Fibroblast of skin of left biceps (primary cell): ENCODE measurements at places on chromosomes 7 and 10.

DNA sequence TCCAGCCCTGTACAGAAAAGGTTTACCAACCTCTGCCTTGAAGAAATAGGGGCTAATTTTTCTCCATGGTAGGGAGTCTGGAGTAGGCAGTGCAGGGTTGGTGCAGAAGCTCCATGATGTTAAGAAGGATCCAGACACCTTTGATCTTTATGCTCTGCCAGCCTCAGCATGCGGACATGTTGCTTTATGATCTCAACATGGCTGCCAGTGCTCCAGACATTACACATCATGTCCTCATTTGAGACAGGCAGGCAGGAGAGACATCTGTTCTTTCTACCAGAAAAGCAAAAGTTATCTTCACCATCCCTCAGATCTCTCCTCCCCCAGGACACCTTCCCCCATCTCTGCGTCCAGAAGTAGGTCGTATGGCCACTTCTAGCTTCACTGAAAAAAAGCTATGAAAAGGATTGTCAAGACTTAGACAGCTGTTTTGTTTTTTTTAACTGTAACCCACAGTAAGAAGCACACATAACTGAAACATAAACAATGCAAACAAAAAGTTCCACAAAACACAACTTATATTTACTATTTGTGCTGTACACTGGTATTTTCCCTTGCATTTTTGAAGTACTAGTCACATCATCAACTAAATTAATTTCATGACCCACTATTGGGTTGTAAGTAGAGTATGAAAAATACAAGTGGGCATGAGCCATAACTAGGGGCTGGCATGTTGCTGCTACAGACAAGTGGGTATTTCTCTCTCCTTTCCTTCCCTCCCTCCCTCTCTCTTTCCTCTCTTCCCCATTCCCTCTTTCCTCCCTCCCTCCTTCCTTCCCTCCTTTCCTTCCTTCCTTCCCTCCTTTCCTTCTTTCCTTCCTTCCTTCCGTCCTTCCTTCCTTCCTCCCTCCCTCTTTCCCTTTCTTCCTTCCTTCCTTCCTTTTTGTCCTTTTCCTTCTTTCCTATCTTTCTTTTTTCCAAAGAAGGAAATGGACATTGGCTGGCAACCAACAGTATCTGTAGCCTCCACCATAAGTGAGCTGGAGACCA lies 2.6 kb upstream of the RASSF4 start:
- no peak for DNase-seq

DNA sequence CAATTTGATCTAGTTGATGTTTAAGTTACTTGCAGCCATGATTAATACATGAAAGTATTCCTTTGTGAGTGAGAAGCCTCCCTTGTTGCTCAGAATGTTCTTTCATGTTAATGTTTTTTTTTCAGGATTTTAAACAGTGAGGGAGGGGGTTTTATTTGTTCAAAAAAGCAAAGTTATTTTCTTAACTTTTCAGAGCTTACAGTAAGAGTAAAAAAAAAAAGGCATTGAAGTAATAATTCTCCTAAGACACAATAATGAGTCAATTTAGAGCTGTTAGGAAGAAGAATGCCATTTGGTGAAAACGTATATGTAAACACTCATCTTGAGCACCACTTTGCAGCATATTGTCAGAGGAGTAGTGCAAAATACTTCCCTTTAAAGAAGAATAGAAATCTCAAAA lies 105.8 kb downstream of the SEMA3A start:
- no peak for DNase-seq

DNA sequence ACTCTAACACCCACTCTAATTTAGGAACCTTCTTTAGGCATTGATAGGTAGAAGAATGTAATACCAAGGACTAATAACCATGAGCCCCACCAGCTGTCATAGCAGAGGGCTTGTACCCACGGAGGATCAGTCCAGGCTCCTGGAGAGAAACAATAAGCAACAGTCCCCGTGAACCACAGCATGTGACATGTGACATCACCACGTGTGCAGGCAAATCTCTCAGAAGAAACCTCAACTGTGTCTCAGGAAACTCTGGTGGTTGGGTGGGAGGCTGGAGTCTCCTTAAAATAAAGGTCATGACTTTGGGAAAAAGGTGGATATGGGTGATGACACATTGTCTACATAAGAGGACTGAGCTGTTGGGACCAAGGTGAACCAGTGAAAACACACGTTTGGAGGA lies 653.9 kb upstream of the FOXK1 start:
- DNase-seq, result no peak

GRCh38 chr7:87934699-87935383 lies 790 bp downstream of the ADAM22 start:
- no peak for DNase-seq

- DNase-seq, result no peak
Observed at GRCh38 chr7:15783987-15784693, 97.7 kb upstream of the MEOX2 start.

GRCh38 chr10:15088428-15089261 lies at the start of gene ACBD7:
Gene ACBD7 (minus strand): TSS chr10:15088776. CDS start chr10:15088728, 48 bp downstream.
- peak; percentile 12 for DNase-seq

GRCh38 chr10:63480237-63480636 lies 14.5 kb upstream of the JMJD1C start:
- DNase-seq, result no peak

DNA sequence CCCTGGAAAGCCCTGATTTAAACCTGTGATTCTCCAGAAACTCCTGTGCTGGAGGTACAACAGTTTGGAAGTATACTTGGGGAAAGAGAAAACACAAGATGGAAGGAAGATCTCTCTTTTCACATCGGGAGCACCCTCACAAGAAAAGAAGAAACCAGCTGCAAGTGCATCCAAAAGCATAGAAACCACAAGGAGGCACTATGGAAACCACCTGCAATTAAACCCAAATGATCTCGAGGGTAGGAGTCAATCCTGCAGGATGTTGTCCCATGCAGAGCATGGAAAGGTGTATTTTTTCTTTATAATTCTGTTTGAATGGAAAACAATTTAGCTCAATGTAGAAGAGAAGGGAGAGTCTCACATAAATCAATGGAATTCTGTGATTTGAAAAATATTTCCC lies 210.5 kb downstream of the TWIST1 start:
- no peak for DNase-seq

DNA sequence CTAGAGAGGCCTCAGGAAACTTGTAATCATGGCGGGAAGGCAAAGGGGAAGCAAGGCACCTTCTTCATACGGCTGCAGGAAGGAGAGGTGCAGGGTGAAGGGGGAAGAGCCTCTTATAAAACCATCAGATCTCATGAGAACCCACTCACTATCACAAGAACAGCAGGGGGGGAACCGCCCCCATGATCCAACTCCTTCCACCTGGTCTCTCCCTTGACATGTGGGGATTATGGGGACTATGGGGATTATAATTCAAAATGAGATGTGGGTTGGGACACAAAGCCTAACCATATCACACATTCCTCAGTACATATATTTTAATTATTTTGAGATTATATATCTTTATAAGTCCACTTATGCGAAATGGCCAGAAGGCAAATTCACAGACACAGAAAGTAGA lies 8.9 kb downstream of the HK1 start:
- DNase-seq, result no peak

- DNase-seq, result peak; percentile 43
Observed at GRCh38 chr10:50593523-50594376, 30.0 kb downstream of the SGMS1 start.

GRCh38 chr10:51389415-51390321 lies 309.7 kb downstream of the CSTF2T start:
- peak; percentile 100 for DNase-seq

- DNase-seq, result no peak
Observed at GRCh38 chr10:114682532-114682931, 24.5 kb upstream of the ABLIM1 start.

DNA sequence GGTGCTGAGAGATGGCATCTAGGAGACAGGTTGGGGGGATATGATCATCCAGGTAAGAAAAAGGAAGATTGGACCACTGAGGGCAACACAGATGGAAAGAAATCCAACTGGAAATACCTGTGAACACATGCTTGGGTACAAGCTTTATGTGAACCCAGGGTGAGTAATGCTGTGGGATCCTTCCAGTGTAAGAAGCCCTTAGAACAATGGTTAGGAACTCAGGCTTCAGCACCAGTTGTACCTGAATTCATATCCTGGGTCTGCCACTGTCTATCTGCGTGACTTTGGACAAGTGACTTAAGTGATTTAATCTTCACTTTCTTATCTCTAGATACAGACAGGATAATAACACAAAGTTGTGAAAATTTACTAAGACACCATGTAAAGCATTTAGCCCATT lies 131.0 kb downstream of the ST7 start:
- no peak for DNase-seq

DNA sequence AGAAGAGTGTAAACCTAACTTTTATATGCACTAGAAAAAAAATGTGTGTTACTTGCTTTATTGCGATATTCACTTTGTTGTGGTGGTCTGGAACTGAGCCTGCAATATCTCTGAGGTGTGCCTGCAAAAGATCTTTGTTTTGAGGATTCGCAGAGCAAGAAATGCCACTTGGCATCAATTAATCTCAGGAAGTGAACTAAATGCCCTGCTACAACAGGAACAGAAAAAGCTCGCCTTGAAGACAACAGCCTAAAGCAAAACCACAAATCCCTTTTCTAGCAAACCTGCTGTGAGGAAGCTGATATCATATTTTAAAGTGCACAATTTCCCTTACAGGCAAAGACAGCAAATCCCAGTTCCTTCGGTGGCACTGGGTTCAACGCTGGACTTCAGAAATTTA lies 675.8 kb downstream of the KCNMA1 start:
- DNase-seq, result no peak

GRCh38 chr7:139183878-139184338 lies 47.1 kb upstream of the UBN2 start:
- no peak for DNase-seq

GRCh38 chr10:107649249-107649648 lies 484.7 kb upstream of the SORCS1 start:
- DNase-seq, result no peak

DNA sequence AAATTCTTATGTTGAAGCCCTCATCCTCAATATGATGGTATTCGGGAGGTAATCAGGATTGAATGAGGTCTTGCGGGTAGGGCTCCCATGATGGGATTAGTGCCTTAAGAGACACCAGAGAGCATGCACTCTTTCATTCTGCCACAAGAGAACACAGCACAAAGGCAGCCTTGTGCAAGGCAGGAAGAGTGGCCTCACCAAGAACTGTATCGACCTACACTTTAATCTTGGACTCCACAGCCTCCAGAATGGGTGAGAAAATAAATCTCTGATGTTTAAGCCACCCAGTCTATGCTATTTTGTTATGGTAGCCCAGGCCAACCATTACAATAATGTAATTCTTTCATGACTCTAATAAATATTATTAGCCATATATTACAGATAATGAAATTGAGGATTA lies 8.4 kb downstream of the SEM1 start:
- DNase-seq, result no peak

GRCh38 chr7:40733578-40733977 lies 598.8 kb downstream of the SUGCT start:
- DNase-seq, result no peak

DNA sequence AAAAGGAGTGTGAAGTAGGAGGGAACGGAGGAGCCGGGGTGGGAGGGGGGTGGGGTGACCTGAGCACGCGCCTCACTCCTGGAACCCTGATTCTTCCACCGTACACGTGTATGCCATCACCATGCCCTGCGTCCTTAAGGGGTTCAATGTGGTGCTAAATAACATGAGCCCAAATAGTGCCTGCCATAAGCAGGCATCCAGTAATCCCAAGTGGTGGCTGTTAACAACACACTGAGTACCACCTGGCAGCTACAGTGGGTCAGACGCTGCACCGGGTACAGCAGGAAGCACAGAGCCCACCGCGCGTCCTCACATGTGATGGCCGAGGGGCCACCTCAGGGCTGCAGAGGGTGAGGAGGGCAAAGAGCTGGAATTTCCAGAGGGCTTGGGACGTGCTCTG lies 81.9 kb downstream of the PTPRN2 start:
- no peak for DNase-seq

DNA sequence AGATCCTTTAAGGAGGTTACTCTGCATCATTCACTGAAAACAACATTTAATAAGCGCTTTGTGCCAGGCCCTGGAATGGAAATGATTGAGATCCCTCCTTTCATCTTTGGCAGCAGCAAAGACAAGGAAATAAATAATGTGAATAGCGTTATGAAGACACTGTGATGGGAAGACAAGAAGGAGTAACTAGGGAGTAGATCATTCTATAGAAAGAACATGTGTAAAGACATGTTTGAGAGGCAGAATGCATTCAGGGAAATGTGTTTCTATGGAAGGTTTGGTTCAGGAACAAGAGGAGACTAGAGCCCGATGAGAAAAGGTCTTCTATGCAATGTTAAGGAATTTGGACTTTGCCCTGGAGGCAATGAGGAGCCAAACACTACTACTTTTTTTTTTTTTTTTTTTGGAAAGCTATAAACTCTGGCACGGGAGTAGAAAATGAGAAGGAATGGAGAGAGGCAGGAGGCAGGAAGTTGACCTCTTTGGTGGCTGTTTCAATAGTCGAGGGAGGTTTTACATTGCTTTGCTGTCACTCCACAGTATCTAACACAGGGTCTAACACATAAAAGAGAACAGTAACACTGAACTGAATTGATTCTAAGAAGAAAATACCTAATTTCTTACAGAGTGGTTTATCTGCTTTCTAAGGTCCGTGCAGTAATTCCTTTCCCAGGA lies 44.9 kb downstream of the SMURF1 start:
- no peak for DNase-seq

GRCh38 chr7:68133045-68133444 lies 1136.4 kb downstream of the TYW1 start:
- no peak for DNase-seq

GRCh38 chr10:49089152-49089551 lies 26.2 kb downstream of the VSTM4 start:
- no peak for DNase-seq

DNA sequence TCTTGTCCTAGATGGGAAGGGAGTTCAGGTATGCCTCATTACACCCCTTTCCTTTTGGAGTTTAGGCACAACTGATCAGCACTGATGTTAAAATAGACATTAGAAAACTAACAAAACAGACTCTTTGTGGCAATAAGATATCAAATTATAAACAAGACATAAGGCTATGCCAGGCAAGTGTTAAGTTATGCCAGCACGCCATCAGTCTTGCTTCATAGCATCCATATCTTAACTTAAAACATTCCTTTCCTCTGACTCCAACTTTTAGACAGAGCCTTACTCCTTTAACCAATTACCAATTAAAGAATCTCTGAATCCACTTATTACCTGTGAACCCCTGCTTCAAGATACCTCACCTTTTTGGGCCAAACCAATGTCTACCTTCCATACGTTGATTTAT lies 126.2 kb upstream of the ETV1 start:
- DNase-seq, result no peak

GRCh38 chr7:121046893-121047468 lies 58.5 kb downstream of the CPED1 start:
- DNase-seq, result no peak

DNA sequence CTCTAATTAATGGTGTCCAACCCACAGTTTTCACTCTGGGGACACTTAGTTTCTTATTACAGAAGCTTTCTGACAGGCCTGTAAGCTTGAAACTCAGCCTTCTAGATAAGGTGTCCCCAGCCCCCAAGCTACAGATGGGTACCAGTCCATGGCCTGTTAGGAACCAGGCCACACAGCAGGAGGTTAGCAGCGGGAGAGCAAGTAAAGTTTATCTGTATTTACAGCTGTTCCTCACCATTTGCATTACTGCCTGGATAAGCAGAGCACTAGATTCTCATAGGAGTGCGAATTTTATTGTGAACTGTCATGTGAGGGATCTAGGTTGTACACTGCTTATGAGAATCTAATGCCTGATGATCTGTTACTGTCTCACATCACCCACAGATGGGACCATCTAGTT lies 93.7 kb downstream of the TMEM26 start:
- DNase-seq, result no peak

GRCh38 chr10:132836832-132837540 lies 51.0 kb upstream of the NKX6-2 start:
- no peak for DNase-seq

GRCh38 chr10:83166344-83166743 lies 973.0 kb upstream of the GHITM start:
- no peak for DNase-seq
